ENCODE measurements at places on chromosomes 5 and 9.

DNA sequence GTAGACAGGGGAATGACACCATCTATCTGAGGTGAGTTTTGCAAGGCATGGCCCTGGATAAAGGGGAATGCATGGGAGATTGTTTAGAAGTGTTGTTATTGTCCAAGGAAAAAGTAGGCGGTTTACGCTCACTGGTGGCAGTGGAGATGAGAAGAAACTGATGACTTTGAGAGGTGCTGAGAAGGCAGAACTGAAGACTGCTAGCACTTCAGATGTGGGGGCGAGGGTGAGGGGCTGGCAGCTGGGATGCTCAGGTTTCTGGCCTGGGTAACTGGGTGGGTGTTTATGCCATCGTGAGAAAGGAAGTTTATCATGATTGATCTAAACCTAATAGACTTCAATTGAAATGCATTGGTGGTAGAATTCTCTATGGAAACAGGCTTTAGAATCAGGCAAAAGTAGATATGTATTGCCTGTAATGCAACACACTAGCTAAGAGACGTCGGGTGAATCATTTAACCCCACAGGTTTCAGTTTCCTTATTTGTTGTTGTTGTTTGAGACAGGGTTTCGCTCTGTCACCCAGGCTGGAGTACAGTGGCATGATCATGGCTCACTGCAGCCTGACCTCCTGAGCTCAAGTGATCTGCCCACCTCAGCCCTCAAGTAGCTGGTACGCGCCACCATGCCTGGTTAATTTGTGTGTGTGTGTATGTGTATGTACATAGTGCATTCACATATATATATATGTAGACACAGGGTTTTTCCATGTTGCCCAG lies 123.5 kb downstream of the SLC24A2 start:
- no peak for DNase-seq

- DNase-seq = no peak
Observed at GRCh38 chr5:122107016-122107415, 22.3 kb upstream of the ZNF474 start.

DNA sequence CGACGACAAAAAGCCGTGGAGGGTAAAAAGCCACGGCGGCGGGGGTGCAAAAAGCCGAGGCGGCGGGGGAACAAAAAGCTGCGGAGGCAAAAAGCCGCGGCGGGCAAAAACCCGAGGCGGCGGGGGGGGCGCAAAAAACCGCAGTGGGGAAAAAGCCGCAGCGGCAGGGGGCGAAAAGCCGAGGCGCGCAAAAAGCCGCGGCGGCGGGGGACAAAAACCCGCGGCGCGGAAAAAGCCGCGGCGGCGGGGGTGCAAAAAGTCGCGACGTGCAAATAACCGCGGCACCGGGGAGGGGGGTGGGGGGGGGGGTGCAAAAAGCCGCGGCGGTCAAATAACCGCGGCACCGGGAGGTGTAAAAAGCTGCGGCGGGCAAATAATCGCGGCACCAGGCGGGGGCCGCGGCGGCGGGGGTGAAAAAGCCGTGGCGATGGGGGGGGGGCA lies 511.5 kb downstream of the FOXD4L5 start:
- DNase-seq = no peak

DNA sequence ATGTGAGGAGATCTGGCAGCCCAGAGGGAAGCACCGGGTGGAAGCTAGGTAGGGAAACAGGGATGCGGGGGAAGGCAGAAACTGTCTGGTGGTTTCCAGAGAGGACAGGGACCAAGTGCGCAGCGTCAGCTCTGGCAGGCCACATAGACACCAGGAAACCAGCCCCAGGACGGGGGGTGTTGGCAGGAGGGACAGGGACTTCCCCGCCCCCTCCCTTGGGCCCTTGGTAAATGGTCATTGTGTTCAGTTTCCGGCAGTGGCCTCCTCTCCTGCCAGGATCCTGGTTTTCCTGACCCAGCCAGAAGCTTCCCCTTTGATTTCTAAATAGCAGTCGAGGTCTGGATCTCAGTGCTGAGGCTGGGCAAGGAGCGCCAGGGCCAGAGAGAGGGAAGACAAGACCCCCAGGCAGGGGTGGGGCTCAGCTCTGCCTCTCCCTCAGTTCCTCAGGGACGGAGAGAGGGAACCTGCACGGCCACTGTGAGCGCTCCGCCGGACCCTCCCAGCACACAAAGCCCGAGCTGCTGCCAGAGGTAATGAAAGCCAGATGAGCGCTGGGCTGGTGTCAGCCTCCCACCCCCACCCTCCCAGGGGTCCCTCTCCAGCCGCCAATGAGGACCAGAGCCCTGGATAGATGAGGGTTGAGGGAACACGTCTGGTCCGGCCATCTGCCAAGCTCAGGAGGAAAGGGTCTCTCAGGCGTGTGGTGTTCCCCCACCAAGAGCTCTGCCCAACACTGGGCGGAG lies 1.8 kb downstream of the RALGDS start:
- DNase-seq = peak; percentile 87

GRCh38 chr5:154189256-154189818 lies 1.2 kb upstream of the GALNT10 start:
- no peak for DNase-seq

- no peak for DNase-seq
Observed at GRCh38 chr9:76403352-76403751, 9.1 kb upstream of the RFK start.

- DNase-seq = no peak
Observed at GRCh38 chr5:151800532-151800931, 28.8 kb downstream of the G3BP1 start.
